Esophagus (tissue), 2 donors: ENCODE measurements at places on chromosomes 7 and 10. TPM values are rescaled to one million over a fixed set of nuclear protein-coding genes. Genes with fewer than 3 reads are reported as not detected.

PRF1 gene
- 1.8 TPM for polyA plus RNA-seq

OPN4 gene
- 0.02 TPM for polyA plus RNA-seq

ZNF438 gene
- 3.2 TPM for polyA plus RNA-seq

FGFBP3 gene
- polyA plus RNA-seq, result 0.74 TPM

ACBD7 gene
- polyA plus RNA-seq, result 0.10 TPM

CCDC146 gene
- 4.5 TPM for polyA plus RNA-seq

IFIT3 gene
- 2.6 TPM for polyA plus RNA-seq

ELN gene
- polyA plus RNA-seq, result 12.6 TPM

GALNT17 gene
- 6.1 TPM for polyA plus RNA-seq

GIMAP4 gene
- 4.6 TPM for polyA plus RNA-seq

ADRA2A gene
- 0.08 TPM for polyA plus RNA-seq

TMEM225B gene
- 0.66 TPM for polyA plus RNA-seq

MAT1A gene
- 0.14 TPM for polyA plus RNA-seq
